NCI-H524 (cell line): ENCODE measurements at places on chromosomes 7 and 10.

- no peak for DNase-seq
Observed at GRCh38 chr7:149884016-149884415, 10.2 kb downstream of the ATP6V0E2 start.

DNA sequence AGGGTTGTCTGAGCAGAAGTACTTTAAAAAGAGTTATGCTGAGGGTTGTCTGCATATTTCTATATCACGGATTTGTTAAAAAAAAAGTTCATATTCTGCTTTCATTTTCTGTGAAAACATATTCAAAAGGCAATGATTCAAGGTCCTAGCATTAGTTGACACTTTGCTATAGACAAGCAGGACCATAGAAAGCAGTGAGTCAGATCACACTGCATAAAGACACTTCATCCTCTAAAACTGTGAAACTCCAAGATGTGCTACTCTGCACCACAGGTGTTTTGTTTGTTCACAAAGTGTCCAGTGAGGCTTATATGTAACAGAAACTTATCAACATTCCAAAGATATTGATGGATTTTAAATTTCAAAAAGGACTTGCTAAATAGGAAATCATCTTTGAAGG is 47.0 kb downstream of the SPAM1 start:
- DNase-seq = no peak

GRCh38 chr7:56491636-56492425 is 375.6 kb upstream of the NUPR2 start:
- DNase-seq = no peak

- no peak for DNase-seq
Observed at GRCh38 chr7:29398011-29398410, 165.6 kb upstream of the PRR15 start.

DNA sequence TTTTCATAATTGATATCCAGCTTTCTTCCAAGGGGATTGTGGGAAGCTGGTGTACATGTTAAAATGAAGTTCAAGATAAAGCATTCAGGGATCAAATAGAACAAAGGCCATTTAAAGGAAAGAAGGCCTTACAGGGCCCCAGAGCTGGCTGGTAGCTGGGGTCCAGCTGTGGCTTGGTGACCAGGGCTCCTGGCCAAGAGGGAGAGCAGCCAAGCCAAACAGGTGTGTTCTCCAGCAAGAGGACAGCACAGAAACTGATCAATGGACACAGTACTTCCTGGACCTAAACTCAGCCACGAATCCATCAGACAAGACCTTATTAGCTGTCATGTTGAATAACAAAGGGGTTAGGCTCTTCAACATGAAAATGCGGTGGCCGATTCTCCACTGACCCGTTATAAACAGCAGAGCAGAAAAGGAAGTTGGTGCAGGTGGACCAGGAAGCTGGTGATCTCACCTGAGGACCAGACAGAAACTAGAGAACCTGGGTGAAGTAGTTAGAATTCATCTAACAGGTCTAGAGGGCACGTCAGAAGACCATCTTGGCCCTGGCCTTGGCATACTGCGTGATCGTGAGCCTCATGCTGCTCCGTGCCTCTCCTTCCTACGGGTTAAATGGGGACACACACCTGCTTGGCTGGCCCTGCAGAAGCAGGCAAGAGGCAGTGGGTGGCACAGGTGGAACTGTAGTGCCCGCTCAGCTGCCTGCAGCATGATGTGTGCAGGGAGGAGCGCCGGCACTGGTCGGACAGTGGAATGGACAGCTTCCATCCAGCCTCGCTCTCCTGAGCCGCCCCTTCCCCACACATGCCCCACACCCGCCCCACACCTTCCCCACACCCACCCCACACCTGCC is 53.8 kb downstream of the PARP12 start:
- no peak for DNase-seq

DNA sequence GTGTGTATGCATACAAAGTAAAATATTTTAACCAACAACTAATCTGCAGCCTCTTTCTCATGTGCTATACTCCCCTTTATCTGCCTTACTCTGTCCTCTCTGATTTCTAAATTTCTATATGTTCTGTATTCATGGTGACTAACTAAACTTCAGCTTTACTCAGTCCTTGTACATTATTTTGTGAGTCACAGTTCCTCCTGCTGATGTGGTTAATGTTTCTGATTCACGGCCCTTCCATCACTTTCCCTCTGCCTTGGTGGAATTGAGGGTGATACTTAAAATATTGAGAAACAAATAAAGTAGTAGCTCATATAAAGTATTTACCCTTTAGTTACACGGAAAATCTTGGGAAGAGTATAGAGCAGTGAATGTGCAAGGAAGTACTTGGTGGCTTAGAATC is 899.1 kb upstream of the ZWINT start:
- no peak for DNase-seq

DNA sequence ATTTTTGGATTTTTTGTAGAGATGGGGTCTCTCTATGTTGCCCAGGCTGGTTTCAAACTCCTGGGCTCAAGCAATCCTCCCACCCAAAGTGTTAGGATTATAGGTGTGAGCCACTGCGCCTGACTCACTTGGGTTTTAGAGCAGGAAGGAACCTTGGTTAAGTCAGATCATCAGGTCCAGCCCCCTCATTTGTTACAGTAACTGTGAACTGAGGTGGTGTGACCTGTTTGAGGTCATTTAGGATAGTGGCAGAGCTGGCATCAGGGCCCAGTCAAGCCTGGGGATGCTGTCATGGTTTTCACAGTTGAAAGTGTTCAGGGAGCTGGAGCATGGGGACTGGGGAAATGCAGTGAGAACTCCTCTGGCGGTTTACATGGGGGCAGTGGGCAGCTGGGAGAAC is 159.6 kb downstream of the TAX1BP1 start:
- DNase-seq = no peak

GRCh38 chr7:74173074-74173473 is 1.1 kb upstream of the EIF4H start:
- DNase-seq = no peak

- DNase-seq = peak; percentile 19
Observed at GRCh38 chr7:26284995-26285632, 6.5 kb upstream of the SNX10 start.

GRCh38 chr7:25832456-25832855 is 319.5 kb upstream of the NFE2L3 start:
- DNase-seq = no peak

DNA sequence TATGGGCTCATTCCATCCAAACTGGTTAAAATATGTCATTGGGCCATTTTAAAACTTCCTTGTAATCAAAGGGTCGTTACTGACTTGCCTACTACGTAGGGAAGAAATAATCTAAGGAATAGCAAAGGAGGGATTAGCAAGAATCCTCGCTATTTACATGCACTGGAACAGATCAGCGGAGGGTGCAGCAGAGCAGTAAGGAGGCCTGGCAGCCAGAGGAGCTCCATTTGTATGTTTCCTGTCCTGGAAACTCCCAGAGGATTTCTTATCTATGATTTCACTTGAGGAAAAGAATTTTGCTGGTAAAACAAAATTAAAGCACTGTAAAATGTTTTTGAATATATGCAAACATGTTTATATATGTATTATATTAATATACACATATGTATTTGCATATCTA is 107.3 kb downstream of the TPK1 start:
- DNase-seq = no peak

GRCh38 chr7:154907651-154908620 is 95.0 kb downstream of the PAXIP1 start:
- DNase-seq = no peak

DNA sequence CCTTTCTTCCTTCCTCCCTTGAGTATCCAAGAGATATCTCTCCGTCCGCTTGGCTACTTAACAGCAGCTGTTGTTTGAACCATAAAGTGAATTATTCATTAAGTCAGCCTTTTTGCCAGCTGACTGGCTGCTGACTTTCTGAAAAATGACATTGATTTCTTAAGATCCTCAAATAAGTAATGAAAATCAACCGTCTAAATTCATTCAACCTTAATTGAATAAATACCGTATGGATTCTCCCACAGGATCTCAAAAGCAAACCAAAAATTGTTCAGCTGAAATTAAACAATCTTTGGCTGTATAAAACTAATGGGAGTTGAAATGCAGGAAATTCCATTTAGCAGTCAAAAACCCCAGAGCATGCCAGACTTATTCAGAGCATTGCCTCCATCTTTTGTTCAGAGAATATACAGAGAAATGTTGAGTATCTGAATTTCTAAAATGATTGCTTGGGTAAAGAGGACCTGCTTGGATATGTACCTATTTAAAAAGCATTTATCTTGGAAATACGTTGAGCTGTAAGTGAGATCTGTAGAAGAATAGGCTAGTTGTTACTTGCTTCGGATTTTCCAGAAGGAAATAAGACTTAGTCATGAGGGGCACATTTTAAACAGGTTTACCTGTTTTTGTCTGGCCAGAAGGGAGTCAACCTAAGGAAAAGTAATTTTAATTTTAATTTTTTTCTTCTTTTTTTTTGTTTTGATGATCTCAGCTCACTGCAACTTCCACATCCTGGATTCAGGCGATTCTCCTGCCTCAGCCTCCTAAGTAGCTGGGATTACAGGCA is 136.2 kb downstream of the PLXDC2 start:
- DNase-seq = no peak

GRCh38 chr10:61721431-61721830 is 58.7 kb downstream of the CABCOCO1 start:
- DNase-seq = no peak

- DNase-seq = no peak
Observed at GRCh38 chr10:121914661-121915060, 13.2 kb downstream of the ATE1 start.

DNA sequence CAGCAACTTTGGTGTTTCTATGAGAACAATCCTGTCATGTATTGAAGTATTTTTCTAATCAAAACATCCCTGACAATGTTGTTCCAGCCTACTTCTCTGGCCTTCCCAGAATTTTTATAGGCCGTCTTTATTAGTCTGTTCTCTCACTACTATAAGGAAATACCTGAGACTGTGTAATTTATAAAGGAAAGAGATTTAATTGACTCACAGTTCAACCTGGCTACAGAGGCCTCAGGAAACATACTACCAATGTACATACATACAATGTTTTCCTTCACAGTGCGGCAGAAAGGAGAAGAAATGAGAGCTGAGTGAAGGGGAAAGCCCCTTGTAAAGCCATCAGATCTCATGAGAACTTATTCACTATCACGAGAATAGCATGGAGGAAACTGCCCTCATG is 484.7 kb upstream of the PODXL start:
- no peak for DNase-seq

- peak; percentile 11 for DNase-seq
Observed at GRCh38 chr7:85508642-85509410, 322.0 kb upstream of the SEMA3D start.

DNA sequence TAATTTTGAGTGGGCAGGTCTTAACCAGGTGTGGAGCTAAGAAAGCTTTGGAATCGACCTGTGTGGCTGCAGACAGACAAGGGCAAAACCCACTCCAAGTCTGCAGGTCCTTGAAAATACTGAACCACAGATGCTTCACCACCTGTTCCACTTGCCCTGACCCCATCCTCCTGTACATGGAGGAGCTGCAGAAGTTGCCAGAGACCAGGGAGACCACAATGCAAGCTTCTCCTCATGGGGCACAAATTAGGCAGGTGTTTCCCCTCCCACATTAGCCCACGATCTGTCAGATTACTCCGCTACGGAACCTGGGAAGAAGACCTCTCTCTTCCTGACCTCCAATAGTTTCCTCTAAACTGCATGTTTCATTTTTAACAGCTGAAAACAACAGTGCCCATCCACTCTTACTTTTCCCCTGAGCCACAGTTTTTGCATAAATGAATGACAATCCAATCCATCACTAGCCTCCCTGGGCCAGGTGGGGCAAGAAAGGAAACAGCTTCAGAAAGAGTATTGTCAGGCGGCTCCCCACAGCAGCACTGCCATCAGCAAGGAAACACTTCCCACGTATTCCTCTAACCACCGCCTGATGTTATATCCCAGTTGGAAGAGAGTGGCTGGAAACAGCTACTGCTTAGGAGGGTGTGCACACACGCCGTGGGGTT is 141.6 kb downstream of the PRKAG2 start:
- DNase-seq = peak; percentile 94

DNA sequence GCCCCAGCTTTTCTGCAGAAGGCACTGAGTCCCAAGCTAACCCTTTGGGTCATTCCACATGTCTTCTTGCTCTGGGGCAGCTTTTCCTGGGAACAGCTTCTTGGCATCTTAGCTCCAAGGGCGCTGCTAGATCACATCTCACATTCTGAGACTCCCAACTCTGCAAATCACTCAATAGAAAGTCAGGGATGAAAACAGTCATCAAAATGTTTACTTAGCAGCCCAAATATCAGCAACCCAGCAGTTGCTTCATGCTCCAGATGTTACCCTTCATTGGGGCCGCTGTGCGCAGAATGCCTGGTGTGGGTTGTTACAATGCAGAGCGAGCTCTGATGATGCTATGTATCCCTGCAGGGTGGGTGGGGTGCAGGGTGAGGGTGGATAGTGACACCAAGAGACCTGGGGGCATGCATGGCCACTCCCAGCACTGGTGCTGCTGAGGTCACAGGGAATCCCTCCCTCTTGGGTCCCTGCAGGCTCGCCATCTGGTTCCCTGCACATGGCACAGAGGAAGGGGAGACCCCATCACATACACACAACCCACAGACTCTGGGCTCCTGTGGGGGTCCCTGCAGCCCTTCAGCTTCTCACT is 19.0 kb downstream of the WDFY4 start:
- DNase-seq = no peak

DNA sequence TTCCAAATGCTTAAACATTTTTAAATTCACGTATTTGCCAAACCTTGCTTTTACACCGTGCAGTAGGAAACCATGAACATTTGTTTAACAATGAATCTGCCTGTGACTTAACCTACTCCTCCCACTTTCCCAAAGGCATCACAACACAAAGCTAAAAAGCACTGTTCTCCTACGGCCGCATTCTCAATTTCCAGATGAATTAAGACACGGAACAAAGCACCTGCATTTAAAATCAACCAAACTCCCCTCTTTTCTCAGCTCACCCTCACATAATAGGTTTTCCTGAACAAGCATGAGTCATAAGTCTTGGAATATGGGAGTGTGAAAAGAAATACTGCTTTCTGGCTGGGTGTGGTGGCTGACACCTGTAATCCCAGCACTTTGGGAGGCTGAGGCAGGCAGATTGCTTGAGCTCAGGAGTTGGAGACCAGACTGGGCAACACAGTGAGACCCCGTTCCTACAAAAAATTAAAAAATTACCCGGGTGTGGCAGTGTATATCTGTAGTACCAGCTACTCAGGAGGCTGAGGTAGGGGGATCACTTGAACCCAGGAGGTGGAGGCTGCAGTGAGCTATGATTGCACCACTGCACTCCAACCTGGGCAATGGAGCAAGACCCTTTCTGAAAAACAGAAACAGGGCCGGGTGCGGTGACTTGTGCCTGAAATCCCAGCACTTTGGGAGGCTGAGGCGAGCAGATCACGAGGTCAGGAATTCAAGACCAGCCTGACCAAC is 51.7 kb upstream of the CYTH3 start:
- no peak for DNase-seq

- DNase-seq = no peak
Observed at GRCh38 chr10:129741978-129742741, 221.9 kb downstream of the EBF3 start.
